ENCODE measurements at places on chromosomes 2 and 18.

DNA sequence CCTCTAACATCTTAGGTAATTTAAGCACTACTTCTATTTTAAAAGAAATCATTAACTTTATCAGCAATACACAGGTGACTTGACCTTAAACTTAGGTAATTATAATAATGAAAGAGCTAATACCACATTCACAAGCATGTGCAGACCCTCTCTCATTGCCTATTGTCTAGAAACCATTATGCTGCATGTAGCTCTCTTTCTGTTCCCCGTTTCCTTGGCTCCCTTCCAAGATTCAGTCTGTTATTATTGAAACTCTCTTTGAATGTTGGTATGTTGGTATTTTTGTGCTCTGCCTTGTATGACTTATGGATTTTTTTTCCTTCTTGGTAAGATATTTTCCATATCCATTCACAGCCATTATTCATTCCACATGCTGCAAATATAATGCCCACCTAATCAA is 201.2 kb downstream of the CDCA7 start:
- no peak for DNase-seq

GRCh38 chr2:42314892-42315468 is 46.0 kb downstream of the COX7A2L start:
- no peak for DNase-seq

DNA sequence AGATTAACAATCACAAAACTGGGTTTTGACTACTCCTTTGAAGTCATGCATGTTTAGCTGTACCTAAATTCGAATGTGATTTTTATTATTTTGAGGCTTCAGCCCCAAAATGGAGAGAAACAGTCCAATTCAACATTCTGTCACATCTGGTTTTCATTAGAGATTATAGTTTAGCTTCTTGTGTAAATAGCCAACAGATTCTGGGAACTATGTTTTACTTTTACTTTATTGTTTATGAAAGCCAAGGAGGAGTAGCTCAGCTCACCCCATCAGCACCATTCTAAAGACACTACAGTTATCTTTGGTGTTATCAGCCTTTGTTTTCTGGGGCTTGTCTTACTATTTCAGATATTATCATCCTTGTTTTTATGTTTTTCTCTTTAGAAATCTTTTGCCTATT is 465.0 kb upstream of the CWC22 start:
- DNase-seq: no peak

DNA sequence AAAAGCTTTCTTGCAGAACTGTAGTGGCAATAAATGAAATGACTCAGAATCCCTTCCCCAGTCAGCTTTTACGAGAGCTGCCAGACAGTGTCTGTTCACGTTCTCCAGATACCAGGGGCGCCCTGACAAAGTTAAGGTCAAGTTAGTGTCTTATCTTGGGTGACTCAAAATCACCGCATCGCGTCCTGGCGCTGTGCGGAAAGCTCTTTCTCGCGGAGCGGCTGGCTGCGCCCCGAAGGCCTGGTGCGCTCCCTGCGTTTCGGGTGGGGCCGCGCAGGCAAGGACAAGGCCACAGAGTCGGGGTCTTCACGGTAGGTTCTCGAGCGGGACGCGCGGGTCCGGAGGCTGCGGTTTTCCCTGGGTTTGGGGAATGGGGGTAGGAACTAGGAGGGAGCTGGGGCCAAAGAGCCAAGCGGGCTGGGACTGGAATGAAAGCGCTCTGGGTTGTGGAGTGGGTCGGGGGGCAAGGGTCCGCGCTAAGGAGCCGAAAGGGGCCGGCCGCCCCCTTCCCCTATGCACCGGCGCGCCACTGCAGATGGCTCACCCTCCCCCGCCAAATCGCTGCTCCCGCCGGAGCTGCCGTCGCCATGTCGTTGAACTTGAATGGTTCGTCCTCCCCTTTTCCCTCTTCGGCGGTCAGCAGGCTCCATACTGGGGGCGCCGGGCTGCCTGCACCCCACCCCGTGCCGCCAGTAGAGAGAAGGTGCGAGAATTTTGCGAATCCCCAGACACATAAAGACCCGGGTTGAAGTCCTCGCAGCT is 2.6 kb upstream of the HOXD11 start:
- peak; percentile 58 for DNase-seq

GRCh38 chr2:197704434-197705120 is 592 bp upstream of the MARS2 start:
- DNase-seq: no peak

DNA sequence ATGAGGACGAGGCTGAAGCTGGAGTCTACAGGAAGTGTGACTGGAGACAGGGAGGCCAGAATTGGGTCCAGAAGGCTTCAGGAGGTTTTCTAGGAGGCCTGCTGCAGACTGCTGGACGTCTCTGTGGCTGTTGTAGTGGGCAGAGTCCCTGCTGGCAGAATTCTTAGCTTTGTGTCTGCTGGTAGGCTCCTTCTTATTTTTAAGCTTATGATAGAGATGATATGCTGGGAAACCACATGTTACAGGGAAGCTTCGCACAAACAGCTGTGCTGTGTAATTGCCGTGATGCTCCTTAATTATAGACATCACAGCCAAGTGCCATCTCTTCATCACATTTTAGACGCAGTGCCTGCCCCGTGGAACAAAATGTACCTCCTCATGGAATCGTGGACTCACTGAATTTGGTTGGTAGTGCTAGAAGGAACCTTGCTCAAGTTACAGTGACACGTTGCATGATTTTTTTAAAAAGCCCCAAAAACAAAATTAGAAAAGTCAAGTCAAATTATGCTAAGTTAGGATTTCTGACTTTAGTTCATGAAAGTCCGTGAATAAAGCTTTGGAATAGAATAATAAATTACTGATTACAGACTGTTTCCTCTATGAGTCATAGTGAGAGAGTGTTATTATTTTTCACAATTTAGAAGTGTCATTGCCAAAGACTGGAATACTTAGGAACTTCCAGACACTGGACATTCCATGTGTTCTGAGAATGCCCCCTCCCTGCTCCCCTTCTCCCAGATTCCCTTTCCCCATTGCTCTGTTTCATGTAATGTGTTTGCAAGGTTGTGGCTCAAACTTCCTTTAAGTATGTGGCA is 144.1 kb downstream of the FHOD3 start:
- no peak for DNase-seq

- DNase-seq: no peak
These were observed at the start of gene DYSF for GRCh38 chr2:71453404-71454220. Gene DYSF (plus strand): TSS chr2:71453561.

DNA sequence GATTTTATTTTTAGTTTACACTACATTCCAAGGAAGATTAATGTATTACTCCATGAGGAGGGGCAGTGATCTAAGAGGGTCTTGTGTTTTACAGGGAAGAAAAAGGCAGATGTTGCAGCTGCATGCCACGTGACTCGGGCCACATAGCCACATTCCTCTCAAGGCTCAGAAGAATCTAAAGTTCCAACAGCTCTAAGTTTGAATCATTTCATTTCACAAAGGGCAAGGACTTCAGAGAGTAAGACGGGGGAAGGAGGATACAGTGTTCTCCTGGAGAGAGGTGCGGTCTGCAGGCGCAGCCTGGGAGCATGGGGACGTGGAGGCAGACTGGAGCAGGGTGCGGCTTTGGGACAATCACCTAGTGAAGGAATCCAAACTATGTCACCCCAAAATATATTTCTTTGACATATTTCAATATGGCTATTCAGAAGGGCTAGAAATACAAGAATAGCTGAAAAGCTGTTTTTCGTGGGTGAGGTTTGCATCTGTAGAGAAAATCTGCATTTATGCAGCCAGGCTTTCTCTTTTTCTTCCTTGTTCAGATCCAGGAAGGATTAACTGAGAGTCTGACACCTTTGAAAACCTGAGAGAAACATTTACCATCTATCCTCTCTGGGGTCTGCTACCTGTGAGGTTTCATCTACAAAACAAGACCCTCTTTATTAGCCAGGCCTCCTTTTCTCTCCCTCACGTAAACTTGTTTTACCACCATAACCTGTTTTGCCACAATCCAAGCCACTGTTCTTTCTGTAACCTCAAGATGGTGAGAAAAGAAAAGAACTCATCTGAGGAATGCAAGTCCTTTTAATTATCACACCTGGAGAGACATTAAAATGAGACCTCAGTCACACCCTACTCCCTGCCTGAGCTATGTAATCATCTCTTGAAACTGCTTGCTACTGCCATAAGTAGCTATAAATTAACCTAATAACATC is 165.1 kb upstream of the NDUFV2 start:
- no peak for DNase-seq

DNA sequence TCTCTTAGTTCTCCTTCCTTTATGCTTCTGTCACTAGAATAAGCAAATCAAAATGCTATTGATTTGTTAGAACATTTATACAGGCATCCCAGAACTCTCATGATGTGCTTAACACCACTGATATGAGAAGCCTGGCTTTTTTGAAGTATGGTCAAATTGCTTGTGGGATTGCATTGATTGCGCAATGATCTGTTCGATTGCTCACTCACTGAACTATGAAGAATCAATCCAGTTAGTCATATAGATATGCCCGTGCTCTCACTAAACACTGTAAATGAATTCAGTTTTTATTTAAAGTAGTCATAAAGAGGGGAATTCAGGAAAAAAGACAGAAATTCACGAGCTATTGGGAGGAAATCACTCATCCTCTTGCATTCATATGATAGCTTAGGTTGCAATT is 1237.8 kb downstream of the SUCLG1 start:
- DNase-seq: no peak

GRCh38 chr18:69968039-69968438 is 20.4 kb upstream of the CD226 start:
- peak; percentile 74 for DNase-seq

GRCh38 chr2:189552334-189552990 is 28.1 kb downstream of the SLC40A1 start:
- no peak for DNase-seq

DNA sequence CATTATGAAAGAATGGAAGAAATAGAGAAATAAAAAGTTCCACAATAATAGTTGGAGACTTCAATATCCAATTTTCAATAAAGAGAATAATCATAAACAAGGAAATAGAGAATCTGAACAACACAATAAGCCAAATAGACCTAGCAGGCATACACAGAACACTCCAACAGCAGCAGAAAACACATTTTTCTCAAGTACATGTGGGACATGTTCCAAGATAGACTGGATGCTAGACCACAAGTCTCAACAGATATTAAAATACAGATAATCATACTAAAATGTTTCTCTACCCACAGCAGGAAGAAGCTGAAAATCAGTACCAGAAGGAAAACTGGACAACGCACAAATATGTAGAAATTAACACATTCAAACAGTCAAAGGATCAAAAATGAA is 113.9 kb downstream of the USP34 start:
- no peak for DNase-seq

GRCh38 chr2:50042771-50043170 is 888.5 kb upstream of the FSHR start:
- DNase-seq: no peak

DNA sequence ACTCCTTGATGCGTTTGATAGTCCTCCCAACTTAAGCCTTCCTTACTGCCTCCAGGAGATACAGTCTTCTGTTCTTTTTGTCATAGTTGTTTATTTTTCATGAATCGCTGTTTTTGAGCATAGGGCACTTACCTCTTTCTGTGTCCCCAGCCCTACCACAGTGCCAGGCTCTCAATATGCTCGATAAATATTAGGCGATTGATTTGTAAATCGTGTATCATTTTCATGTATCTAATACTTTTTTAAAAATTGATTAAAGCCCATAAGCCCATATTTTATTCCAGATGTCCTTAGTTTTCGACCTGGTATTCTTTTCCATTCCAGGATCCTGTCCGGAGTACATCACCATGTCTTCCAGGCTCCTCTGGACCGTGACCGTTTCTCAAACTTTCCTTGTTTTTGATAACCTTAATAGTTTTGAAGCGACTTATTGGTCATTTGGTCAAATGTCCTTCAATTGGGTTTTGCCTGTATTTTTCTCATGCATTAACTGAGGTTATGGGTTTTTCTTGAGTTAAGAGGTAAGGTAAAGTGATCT is 444 bp upstream of the MMADHC start:
- no peak for DNase-seq

GRCh38 chr18:34991152-34991551 is 50.1 kb upstream of the MAPRE2 start:
- DNase-seq: no peak

GRCh38 chr2:75494137-75494769 is 66.5 kb downstream of the EVA1A start:
- DNase-seq: no peak

DNA sequence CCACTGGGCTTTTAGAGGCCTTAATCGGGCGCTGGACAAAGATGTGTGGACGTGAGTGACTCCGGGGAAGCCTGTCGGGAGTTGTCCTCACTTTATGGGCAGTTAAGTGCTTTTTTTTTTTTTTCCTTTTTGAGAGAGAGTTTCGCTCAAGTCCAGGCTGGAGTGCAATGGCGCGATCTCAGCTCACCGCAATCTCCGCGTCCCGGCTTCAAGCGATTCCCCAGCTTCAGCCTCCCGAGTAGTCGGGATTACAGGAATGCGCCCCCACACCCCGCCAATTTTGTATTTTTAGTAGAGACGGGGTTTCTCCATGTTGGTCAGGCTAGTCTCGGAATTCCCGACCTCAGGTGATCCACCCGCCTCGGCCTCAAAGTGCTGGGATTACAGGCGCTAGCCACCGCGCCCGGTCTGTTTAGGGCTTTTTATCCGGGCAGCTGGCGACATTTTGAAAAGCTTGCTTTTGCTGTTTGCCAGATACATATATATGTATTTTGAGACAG is 1.5 kb downstream of the MSH6 start:
- DNase-seq: peak; percentile 62

GRCh38 chr2:28389399-28390240 is 3.0 kb upstream of the FOSL2 start:
- no peak for DNase-seq

GRCh38 chr2:210478661-210479060 is 2.1 kb upstream of the LANCL1 start:
- no peak for DNase-seq

DNA sequence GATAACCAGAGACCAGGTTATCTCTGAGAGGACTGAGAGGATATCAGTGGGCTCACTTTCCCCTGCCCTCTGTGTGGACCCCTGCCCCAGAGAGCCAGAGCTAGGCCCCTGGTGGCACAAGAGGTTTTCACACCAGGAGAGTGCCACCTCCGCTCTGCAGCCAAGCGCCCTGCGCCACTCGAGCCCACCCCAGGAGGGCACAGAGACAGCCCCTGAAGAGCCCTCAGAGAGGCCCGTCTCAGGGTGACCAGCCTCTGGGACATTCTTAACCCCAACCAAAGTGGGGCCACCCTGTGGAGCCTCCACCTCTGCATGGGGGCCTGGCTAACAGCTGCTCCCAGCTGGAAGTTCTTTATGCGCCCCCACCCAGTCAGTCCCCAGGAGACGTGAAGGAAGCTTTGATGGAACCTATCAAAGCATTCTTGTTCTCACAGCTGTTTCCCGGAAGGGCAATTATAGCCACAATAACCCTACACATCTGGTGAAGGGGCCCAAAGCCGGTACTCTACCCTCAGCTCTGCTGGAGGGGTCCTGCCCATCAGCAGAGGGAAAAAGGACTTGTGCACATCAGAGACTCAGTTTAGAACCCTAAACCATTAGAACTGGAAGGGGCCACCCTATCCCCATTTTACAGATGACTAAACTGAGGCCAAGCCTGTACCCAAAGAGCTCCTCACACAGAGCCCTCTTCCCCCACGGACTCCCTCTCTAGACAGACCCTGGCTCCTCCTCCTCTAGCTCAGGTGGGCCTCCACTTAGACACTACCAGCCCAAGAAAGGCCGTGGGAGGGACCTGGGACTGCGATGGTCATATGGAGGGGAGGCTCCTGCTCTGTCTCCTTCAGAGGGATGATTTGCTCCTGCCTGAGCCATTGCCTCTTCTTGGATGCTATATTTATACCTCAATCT is 101.1 kb downstream of the ZFP36L2 start:
- no peak for DNase-seq

- DNase-seq: no peak
These were observed 92.3 kb downstream of the METTL8 start for GRCh38 chr2:171341394-171342066.

GRCh38 chr2:186909095-186909494 is 60.1 kb upstream of the ZSWIM2 start:
- no peak for DNase-seq

GRCh38 chr2:100699131-100699530 is 120.8 kb upstream of the NPAS2 start:
- DNase-seq: no peak

Measured in activated effector memory CD4-positive, alpha-beta T cell treated with anti-CD3 and anti-CD28 coated beads, Interleukin-2, amount 50 U/mL, for 16 hours (primary cell).